CD14-positive monocyte (primary cell): ENCODE measurements at places on chromosomes 5 and 9.

DNA sequence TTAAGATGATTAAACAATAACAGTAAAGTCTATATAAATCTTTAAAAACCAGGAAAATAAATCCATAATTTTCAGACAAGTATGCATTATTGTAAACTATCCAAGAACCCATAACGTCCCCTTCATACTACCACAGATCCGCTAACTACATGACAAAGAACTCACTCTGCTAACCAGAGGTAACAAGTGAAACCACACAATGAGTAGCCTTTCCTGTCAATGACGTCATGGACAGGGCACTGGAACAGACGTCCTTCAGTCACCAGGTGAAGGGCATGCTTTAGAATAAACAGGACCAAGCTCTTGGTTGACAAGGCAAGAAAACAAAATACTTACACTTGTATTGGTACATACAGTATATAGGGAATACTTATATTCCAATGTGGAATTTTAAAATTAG is 45.2 kb downstream of the RNF130 start:
- DNase-seq, result peak; percentile 41
- no peaks in the 10 kb centered on the region for H3K27me3 ChIP-seq
- H3K36me3 ChIP-seq, result peaks cover 20% of the 10 kb centered on the region

- peaks cover 2% of the 10 kb centered on the region for H3K36me3 ChIP-seq
- peak overlapping the region; percentile 96 for H3K27ac ChIP-seq
- peak overlapping the region; percentile 91 for H3K4me3 ChIP-seq
These were observed 954 bp downstream of the TBCA start for GRCh38 chr5:77774981-77775789.

GRCh38 chr9:93468763-93469456 is 15.5 kb upstream of the FAM120AOS start:
- peaks cover 21% of the 10 kb centered on the region for H3K36me3 ChIP-seq
- no peak for DNase-seq
- H3K4me3 ChIP-seq, result no peak overlapping the region
- no peaks in the 10 kb centered on the region for H3K27me3 ChIP-seq

DNA sequence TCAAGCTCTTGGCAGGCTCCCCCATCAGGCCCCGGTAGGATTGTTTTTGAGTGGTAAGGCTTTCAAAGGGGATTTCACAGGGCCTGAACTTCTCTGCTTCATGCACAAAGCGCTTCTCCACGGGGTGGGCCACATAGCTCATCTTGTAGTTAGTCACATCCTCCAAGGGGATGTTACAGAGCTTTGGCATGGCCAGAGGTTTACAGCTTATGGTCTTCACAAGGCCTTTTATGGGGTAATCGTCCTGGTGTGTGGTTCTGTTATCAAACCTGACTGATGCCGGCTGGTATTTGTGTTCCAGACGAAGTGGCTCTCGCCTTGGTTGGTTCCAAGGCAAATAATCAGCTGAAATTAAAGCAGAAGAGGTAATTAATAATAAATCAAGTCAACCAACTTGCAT is 104.3 kb downstream of the SAXO1 start:
- H3K4me3 ChIP-seq, result no peak overlapping the region
- no peaks in the 10 kb centered on the region for H3K36me3 ChIP-seq
- no peak for DNase-seq
- H3K27ac ChIP-seq, result no peak overlapping the region
- no peaks in the 10 kb centered on the region for H3K27me3 ChIP-seq

- H3K4me1 ChIP-seq, result no peaks in the 10 kb centered on the region
- no peak for DNase-seq
- no peak overlapping the region for H3K27ac ChIP-seq
These were observed 174.2 kb upstream of the TBC1D2 start for GRCh38 chr9:98429613-98430012.
